ENCODE measurements at places on chromosomes 16 and 17.

DNA sequence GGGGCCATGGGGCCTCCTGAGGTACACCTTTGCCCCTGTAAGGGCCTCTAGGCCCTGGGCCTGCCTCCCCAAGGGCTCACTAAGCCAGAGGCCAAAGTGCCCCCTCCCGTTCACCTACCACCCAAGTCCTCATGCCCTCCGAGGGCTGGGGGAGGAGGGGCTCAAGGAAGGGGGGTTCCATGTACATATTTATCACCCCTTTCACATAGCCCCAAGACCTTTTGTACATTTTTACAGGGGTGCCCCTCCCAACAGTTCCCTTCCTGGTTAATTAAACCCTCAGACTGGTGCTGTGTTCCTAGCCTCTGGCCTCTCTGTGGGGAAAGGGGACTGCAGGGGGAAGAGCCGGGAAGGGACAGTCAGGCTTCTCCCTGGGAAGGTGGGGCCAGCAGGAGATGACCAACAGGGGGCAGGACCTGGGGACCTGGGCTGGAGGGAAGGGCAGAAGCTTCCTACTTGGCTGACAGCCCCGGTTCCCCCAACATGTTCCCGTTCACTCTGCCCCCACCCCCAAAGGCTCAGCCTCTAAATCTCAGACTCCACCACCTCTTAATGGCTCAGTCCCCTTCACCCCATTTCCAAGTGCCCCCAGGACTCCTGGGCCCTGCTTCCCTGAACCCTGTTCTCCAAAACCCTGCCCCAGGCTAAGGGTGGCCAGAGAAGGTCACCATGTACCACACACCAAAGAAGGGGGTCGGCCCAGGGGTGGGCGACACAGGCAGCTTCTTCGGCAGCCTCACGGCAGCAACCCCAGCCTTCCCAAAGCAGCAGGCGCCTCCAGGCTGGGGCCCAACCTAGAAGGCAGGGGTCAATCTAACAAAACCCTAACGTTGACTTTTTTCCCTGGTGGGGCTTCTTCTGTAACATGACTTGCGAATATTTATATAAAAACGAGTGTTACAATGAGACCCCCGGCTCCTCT, 11.9 kb downstream of the FBRS start:
- no peak for DNase-seq

- no peak for DNase-seq
Observed at GRCh38 chr16:10558746-10559641, 21.4 kb downstream of the EMP2 start.

DNA sequence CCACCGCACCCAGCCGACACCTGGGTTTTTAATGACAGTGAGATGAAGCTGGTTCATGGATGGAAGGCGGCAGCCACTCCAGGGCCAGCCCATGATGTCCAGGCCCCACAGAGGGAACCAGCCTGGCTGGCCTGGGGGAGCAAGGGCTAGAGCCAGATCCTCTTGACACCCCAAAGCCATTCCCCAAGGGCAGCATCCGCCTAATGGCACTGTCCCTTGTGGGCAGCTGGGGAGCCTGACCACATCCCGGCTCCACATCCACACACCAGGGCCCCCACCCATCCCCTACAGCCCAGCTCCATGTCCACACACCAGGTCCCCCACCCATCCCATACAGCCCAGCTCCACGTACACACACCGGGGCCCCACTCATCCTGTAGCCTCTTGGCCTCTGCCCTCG, 53.3 kb upstream of the ACSF3 start:
- DNase-seq: no peak

GRCh38 chr16:74474416-74474815, 53.1 kb upstream of the CLEC18B start:
- no peak for DNase-seq

- DNase-seq: no peak
Observed at GRCh38 chr16:4166821-4167220, 50.6 kb upstream of the ADCY9 start.
